Stimulated activated CD8-positive, alpha-beta memory T cell treated with anti-CD3 and anti-CD28 coated beads, Interleukin-15, amount 100 ng/mL, for 48 hours (primary cell): ENCODE measurements at places on chromosomes 1 and 21.

DNA sequence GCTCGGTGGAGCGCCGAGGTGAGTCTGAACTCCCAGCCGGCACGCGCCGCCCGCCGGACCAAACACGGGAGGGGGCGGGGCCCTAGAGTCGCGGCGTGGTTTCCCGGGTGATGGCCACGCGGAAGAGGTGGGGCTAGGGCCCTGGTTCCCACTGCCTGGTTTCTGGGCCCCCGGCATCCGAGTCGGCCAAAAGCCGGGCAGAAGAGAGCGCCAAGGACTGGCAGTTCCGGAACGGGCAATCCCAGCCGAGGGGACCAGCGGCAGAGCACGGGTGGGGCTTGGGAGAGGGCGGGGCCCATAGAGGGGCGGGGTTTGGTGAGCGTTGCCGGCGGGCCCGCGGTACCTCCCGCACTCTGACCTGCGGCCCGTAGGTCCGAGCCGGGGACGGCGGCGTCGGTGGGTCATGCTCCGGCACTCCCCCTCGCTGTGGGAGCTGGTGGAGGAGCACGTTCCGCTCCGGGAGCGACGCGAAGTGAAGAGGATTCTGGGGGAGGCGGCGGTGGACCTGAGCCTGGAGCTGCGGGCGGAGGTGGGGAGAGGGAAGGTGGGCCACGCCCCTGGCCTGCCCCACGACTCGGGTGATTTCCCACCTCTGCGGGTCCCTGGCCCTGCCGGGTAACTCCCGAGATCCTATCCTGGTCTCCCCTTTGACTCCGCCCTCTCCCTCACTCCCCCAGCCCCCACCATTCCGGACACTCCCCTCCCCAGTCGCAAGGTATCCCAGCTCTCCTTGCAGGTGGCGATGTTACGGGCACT lies at the start of gene CCDC24:
CCDC24 (plus strand) TSS at position 124 of the 756 bp plus-strand sequence; CDS start at position 404, 280 bp downstream.
- peak; percentile 65 for DNase-seq

DNA sequence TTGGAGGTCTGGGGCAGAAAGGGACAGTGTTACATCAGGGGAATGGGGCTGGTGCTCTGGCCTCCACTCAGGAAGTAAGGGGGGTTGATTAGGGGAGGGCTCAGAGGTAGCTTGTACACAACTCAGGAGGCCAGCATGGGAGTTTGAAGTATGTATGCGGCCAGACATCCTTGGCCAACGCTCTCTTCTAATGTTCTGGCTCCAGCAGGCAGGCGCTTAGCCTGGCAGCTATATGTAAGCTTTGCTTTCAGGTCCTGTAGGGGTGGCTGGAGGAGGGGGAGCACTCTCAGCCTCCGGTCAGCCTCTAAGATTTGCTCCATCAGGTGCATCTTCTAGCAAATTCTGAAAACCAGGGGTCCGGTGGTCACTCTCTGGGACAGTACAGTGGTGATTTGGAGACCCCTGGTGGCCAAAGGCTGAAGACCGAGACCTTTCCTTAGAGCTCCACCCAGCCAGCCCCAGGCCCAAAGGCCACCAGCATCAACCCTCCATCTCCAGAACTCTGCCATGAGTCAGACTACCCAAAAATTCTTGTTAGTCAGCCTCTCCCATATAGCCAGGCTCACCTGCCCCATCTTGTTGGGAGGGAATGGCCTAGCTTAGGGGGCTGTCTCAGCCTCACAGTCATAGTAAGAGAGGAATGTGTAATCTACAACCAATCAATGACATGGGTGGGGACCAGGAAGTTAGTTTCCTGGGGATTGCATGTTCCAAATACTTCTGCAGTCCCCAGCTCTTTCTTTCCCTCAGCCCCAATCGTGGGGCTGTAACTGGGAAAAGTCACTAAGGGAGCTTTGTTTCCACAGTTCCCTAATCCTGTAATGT lies 9.7 kb upstream of the COL8A2 start:
- no peak for DNase-seq

DNA sequence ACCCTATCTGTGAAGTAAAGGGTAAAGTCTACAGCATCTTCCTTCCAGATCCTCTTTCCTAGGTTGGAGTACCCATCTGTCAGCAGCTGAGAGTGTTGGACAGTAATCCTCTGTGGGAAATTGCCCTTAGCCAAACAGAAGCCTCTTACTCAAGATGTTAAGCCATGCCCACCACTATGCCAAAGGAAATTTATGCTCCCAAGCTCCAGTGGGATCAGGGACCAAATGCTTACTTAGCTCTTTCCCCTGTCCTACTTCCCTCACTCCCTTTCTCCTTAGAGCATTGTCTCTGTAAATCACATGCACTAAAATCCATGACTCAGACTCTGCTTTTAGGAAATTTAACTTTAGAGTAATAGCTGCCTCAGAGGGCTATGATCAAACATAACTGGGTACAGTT lies 254.0 kb downstream of the BRINP2 start:
- DNase-seq: no peak

GRCh38 chr1:116242741-116243140 lies 130.3 kb upstream of the ATP1A1 start:
- no peak for DNase-seq

GRCh38 chr1:167663002-167663772 lies 33.2 kb downstream of the RCSD1 start:
- no peak for DNase-seq

DNA sequence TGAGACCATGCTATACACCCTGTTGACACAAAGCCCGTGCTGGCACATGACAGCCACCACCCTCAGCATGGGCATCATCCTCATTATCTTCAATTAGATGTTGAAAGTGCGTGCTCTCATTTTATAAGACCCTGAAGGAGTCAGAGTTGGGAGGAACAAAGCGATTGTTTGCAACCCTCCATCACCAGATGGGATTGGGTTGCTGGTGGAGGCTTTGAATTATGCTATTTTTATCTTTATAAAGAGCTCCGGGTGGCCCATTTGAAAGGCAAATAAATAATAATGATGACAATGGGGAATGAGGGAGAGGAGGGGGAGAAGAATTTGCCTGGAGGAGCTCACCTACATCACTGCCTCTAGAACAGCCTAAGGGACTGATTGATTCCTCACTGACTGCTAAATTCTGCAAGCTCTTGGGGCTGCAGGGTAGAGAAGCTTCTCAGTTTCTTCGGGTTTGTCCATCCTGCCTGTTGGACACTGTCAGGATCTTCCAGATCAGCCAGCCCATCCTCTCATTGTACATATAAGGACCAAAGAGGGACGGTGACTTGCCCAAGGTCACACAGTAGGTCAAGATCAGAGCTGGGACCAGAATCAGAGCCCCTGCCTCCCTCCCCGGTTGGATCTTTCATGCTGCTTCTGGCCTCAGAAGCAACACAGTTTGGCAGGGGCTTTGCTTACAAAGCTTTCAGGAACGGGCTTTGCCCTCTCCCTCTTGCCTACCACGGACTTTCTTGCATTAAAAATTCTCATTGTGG lies 130.9 kb upstream of the ZBTB40 start:
- DNase-seq: no peak

- no peak for DNase-seq
Observed at GRCh38 chr1:46456411-46456963, 33.1 kb upstream of the DMBX1 start.

DNA sequence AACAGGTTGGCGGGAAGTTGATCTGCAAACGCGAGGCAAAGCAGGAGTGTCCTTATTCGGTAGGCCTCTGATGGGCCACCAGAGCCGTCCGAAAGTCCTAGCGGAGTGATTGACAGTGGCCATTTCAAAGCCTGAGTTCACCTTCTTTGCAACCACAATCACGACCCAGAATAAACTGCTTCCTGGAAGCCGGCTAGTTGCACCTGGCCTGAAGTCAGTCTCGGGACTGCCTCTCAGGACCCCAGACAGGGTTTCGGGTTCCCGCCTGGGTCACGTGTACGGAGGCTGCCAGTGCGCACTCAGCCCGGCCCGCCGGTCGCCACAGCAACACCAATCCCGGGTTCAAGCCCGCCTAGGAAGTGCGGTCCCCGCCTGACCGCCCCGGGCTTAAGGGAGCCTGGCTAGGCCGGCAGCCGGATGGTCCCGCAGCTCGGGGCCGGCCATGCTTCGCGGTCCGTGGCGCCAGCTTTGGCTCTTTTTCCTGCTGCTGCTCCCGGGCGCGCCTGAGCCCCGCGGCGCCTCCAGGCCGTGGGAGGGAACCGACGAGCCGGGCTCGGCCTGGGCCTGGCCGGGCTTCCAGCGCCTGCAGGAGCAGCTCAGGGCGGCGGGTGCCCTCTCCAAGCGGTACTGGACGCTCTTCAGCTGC lies at the start of gene TOR3A:
TOR3A (plus strand) TSS at position 384 of the 646 bp plus-strand sequence; CDS start at position 443, 59 bp downstream.
- DNase-seq: peak; percentile 79

- no peak for DNase-seq
Observed at GRCh38 chr1:22808186-22808675, 97.6 kb downstream of the EPHB2 start.

DNA sequence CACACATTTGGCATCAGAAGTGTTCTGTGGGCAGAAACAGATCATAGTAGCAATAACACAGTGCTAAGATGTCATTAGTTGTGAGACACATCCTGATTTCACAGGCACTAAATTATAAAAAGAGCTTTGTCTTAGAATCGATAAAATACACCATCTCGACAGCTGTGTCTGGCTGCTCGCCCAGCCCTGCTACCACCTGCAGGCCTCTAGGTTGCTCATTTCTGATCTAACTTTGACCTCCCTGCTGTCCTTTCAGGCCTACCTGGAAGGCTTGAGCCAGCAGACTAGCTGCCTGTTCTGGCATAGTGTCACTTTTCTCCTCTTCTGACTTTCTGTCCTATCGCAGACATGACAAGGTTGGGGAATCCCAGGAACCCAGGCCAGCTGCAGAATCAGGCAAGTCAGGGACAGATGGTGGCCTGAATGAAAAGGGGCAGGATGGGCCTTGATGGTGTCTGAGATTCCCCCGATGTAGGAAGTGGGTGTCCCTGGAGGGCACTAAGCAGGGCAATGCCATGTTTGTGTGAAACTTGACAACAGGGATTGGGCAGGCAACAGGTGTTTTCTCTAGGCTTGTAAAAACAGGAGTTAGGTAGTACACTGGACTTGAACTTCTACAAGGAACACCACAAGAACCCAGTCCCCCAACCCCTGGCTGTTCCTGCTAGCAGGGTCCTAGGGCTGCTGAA lies 66.6 kb upstream of the RHOU start:
- DNase-seq: no peak

GRCh38 chr1:87766737-87767136 lies 438.1 kb downstream of the LMO4 start:
- no peak for DNase-seq

- DNase-seq: no peak
Observed at GRCh38 chr1:174923820-174924219, 75.9 kb upstream of the CACYBP start.

- DNase-seq: no peak
Observed at GRCh38 chr1:87231703-87232367, 96.8 kb upstream of the LMO4 start.
